ENCODE measurements at places on chromosomes 2 and 18.

DNA sequence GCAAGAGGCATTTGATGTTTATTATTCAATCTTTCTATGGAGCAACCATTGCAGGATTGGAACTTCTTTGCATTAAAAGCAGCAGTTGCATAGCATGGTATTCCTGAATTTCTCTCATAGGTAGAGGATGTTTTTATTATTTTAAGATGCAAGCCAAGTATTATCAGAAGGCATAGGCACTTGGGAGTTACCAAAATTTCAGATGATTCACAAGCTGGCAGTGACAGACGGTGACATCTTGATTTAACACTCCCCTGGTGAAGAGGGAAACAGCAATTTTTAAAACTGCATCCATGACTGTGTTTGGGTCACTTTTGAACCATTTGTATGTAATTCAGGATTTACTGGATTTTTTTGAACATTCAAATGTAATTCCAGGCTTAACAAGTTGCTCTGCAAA, 654.3 kb downstream of the SLC4A3 start:
- DNase-seq = no peak

GRCh38 chr2:172215172-172215935, 112.7 kb upstream of the DLX2 start:
- no peak for DNase-seq

GRCh38 chr2:55165626-55166025, 66.5 kb downstream of the CLHC1 start:
- DNase-seq = peak; percentile 33

- peak; percentile 94 for DNase-seq
Measured at GRCh38 chr18:48605408-48605845, 66.6 kb downstream of the CTIF start.

DNA sequence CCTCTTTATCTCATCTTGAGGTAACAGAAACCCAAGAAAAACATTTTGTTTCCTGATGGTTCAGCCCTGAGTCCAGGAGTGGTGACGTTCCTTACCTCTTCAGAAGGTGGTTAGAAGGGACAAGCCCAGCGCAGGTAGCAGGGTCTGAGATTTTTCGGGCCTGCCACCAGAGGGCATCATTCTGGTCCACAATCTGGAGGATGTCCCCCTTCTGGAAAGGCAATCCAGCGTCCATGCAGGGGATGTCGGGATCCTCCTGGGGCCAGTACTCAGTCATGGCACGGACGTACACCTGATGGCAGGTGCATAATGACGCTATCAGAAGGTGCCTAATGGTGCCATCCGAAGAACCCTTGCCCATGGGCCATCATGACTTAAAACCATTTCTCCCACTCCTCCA, 17.7 kb downstream of the MPP4 start:
- DNase-seq = peak; percentile 33

- DNase-seq = peak; percentile 93
Measured at GRCh38 chr18:2846636-2847316, at the start of gene EMILIN2. TSS of gene EMILIN2 (plus strand) at chr18:2847006. CDS start at chr18:2847189, 183 bp downstream.

- DNase-seq = no peak
Measured at GRCh38 chr2:3121601-3122000, 256.0 kb downstream of the EIPR1 start.

DNA sequence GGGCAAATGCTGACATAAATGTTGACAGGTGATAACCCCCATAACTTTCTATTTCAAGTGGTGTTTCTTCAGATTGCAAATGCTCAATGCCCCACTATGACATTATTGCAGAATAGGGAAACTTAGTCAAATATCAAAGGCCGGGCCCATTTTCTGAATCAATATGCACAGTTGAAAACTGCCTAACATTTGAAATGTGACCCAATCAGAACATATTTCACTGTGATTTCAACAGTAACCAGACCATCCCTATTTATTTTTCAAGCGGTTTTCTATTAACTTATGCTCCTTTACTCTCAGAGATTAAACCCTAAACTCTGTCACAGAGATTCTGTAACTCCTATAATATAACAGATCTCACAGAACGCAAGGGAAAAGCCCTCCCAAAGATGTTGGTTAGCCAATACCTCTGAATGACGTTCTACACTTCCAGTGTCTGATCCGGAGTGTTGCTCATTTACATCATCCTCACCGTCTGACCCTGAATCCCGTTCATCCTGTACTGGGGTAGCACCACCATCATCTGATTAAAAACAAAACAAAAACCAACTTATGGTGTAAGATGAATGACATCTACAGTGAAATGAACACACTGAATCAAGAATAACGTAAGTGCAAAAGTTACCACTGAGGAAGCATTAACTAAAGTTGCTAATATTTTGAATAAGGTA, 2.9 kb downstream of the IWS1 start:
- no peak for DNase-seq

GRCh38 chr2:44944102-44944951, 2.8 kb downstream of the SIX3 start:
- DNase-seq = no peak

DNA sequence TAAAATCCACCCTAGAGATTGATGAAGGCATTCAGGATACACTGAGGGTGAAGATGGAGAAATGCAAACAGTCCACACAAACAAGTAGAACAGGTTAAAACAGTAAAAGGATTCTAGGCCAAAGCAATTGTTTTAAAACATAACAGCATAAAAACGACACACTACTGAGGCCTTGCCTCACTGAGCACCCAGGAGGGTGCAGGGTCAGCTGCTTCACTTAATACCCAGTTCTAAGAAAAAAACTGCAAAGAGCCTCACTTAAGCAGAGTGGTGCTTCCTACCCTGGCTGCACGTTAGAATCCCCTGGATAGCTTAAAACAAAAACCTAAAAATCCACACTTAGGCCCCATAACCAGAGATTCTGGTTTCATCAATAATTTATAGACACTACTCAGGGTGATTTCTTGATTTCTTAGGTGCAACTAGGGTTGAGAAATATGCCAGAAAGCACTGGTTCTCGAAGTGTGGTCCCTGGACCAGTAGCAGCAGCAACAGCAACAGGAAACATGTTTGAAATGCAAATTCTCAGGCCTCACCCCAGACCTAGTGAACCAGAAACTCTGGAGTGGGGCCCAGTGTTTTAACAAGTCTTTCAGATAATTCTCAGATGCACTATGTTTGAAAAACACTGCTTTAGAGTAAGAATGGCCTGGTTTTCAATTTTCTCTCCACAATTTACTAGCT, 279.1 kb downstream of the ZEB2 start:
- no peak for DNase-seq

- DNase-seq = no peak
Measured at GRCh38 chr2:224687156-224687555, 29.0 kb downstream of the CCDC195 start.

GRCh38 chr2:241317391-241317790, 1.7 kb downstream of the SEPTIN2 start:
- DNase-seq = peak; percentile 63

DNA sequence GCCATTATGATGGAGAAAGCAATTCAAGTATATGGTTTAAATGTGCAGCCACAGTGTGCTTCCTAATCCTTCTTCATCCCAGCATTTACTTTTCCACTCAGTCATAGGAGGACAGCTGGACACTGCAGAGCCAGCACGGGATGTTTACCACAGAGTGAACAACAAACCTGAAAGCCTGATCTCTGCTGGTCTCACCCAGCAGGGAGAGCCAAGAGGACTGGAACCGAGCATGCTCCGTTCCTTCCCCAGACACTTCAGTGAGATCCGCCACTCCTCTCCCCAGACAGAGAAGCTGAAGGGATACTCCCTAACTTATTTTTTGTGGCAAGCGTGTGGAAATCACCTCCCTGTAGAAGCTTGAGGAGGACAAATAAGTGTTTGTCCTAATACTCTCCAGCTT, 23.2 kb upstream of the GORASP2 start:
- no peak for DNase-seq

DNA sequence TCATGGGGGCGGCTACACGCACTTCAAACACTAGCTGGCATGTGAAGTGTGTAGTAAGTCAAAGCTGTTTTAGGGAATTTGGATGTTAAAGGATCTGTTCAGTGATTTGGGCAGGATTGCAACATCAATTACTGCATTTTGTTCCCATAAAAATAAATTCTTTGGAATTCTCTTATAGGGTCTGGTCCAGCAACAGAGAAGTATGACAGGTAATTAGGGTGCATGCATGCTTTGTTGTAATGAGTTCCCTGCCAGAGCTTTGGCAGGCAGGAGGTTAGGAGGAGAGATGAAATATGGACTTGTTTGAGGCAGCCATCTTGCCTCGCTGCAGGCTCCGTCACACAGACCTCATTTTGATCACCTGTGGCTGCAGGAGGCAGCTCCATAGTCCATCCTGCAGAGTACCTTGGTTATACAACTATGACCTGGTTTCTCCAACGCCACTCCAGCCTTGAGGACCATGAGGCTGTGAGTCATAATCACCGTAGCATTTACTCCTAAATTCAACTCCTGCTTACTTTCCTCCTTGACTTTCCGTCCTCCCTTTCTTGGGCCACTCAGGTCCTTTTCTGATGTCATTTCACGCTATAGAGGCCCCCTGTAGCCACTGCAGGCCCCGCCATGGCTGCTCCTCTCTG, 26.5 kb upstream of the EML4 start:
- peak; percentile 22 for DNase-seq

GRCh38 chr2:198000417-198000816, 196.0 kb downstream of the PLCL1 start:
- no peak for DNase-seq

- DNase-seq = no peak
Measured at GRCh38 chr18:48792611-48793380, 158.0 kb downstream of the SMAD7 start.

DNA sequence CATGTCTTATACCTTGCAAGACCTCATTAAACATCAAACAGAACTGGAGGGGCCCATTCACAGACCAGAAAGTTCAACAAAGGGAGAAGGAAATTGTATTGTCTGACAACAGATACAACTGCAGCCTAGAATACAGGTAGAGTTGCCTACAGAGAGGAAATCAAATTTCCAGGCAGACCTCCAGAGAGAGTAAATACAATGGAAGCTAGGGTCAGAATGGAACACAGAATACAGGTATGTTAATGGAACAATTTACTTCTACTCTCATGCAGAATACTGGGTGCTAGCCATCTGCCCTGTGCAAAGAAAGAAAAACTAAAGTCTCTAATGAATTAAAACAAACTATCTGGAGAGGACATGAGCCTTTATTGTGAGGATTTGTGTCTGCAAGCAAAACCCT, 31.6 kb upstream of the ALK start:
- DNase-seq = no peak

GRCh38 chr2:231934441-231935206, 8.4 kb upstream of the NPPC start:
- DNase-seq = no peak

DNA sequence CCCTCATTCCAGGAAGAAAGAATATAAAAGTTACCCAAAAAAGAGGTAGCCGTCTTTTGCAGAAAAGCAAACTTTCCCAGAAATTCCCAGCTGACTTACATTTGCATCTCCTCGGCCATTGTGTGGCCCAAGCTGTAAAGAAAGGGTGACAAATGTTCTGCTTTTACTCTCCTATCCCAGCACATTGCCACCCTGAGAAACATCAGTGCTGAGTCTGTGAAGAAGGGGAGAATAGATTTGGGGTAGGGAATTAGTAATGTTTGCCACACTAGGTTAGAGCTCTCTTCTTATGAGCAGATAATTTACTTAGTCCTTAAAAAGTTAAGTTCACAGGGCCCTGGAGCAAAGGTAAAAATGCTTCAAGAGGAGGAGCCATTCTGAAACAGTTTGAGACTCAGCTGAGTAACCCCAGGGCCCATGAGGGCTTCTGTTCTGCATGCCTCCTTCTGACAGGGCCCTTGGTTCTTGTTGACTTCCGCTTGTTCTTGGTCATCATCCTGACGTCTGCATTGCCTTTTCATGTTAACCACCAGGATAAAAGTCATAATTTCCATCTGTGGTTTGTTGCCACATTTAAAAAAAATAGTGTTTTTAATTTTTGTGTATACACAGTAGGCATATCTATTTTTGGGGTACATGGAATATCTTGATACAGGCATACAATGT, 550.7 kb downstream of the RNF144A start:
- DNase-seq = no peak

DNA sequence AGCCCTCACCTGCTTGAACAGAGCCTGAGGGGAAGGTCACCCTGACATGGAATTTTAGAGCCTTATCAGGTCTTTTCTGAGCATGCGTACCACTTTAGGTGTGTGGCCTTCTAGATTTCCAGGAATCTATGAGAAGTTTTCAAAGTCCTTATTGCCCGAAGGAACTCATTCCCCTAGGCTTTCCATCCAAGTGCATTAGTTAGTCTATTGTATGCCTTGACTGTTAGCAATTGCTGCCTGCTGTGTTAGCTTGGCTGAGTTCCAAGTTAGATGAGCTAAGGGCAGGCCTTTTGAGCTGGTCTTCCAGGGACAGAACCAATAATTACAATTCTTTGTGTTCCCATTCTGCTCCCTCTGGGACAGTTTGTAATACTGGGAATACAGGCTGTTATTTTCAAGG, 30.8 kb upstream of the PUM2 start:
- DNase-seq = no peak

DNA sequence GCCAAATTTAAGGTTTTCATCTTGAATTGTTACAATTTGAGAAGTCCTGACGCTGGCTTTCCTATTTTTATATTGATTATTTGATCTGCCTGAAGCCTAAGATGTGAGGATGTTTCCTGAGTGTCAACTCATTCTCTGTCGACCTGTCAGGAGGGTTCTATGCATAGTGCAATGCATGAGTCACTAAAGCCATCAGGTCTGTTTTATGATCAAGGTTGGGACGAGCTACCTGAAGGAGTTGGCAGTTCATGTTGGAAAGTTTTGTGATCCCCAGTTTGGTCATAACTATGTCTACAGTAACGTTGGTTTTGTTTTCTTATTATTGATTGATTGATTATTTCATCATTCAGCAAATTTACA, 71.2 kb downstream of the NABP1 start:
- no peak for DNase-seq

GRCh38 chr2:10352361-10352760, 49.7 kb downstream of the HPCAL1 start:
- peak; percentile 40 for DNase-seq

DNA sequence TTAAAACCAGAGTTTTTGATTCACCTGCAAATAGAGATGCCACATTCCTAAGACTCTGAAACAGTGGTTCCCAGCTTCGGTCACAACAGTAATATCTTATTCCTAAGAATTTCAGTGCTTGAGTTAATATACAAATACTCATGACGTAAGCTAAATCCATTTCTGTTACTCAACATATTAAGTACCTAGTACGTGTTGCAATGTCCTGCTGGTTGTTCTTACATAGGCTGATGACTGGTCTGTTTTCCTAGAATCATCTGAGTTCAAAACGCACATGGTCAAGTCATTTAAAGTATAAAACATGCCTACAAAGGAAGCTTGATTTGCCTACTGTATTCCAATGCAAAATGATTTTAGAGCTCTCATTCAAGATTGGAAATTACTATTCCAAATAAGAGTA, 7.2 kb downstream of the NCL start:
- peak; percentile 36 for DNase-seq
